ENCODE measurements at places on chromosomes 6 and 20.

DNA sequence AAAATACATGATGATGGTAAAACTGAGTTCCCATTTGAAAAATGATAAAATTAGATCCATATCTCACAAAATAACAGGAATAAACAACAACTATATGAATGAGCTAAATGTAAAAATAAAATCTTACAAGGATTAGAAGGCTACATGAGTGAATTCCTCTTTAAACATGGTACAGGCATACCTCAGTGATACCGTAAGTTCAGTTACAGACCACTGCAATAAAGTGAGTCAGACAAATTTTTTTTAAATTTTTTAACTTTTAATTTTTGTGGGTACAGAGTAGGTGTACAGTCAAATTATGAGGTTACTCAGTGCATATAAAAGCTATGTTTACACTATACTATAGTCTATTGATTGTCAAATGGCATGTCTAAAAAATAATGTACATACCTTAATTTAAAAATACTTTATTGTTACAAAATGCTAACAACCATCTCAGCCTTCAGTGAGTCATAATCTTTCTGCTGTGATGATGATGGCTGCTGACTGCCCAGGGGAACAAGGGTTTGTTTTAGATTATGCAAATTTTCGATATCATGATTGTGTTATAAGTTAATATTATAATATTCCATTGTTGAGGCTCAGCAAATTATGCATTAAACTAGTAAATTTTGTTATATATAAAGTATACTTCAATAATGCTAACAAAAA is 222.8 kb upstream of the RUNX2 start:
- no peak for DNase-seq

DNA sequence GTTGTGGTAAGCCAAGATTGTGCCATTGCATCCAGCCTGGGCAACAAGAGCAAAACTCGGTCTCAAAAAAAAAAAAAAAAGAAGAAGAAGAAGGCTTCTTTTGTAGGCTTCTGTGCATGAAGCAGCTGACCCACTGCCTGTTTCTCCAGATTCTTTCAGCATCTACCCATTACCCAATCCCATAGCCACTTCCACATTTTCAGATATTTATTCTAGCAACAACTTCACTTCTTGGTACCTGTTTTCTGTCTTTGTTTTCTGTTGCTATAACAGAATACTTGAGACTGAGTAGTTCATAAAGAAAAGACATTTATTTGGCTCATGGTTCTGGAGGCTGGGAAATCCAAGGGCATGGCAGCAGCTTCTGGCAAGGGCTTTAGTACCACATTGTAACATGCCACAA is 95.3 kb upstream of the SGK1 start:
- DNase-seq, result no peak

DNA sequence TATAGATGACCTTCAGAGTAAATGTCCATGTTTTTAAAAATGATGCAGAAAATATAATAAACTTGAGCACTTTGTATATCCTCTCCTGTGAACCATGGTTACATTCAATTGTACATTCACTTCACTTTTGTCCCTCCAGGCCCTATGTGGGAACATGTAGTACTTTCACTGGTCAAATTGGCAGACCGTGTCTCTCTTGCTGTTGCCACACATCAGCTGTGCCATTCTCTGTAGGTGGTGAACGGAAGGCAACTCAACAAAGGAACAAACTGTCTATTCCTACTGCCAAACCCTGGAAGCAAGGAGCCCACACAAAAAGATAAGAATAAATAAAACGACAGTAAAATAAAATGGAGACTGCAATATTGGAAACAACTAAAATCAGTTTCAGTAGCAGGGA is 2.0 kb downstream of the ROS1 start:
- no peak for DNase-seq

- DNase-seq, result no peak
These were observed 120.4 kb upstream of the GGTLC1 start for GRCh38 chr20:24109008-24109407.

DNA sequence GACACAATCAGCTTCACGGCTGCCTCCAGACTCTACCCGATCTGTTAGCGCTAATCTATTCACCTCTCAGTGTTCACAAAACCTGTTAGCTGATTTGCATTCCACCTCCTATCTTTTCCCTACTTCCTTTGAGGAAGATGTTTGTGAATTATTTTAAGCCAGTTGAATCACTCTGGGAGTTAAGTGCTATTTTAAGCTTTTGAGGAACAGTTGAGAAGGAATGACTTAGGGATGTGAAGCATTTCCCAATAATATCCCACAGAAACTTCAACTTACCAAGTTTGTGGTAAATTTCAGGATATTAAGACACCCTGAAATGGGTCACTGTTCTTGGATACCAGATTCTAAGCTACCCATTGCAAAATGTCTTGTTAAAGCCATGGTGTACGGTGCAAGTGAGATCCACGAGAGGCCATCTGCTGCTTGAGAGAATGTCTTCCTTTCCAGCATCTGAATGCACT is 145.2 kb upstream of the CITED2 start:
- no peak for DNase-seq

DNA sequence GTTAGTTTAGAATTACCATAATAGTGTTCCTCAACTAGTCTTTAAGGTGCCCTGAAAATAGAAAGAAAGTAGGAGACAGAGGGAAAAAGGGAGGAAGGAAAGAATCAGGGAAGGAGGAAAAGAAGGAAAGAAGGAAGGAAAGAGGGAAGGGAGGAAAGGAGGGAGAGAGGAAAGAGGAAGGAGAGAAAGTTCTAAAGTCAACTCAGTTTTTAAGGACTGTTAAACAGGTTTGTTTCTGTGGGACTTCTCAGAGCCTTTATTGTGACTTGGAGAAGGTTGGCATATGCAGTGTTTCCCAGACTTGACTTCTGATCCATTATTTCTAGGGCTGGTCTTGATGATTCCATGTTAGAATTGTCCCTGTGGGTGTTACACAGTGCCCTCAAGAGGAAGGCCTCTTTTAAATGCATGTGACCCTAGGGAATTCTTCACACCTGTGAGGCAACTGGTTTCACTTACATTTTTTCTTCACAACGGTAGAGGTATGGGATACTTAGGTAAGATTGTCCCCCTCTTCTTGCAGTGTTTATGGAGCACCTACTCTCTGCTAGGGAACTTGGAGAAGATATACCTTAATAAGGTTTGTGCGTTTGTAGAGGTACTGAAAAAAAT is 132.7 kb upstream of the GMDS start:
- DNase-seq, result no peak

- no peak for DNase-seq
These were observed 5.2 kb downstream of the TTLL9 start for GRCh38 chr20:31875671-31876070.

DNA sequence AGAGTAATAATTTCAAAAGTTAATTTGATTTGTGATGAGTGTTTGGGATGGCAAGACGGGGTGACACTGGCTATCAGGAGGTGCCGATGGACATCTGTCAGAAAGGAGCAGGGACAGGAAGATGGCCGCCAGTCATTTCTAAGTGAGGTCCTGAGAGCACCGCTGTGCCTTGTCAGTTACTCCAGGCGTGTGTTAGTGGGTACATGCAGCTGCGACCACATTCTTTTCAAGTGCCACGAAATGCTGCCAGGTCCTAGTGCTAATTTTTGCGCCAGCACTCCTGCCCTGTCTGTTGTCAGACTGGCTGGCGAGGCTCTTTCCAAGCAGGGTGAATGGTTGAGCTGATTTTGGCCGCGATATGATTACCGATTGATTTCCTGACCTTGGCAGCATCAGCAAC is 64.6 kb upstream of the INSM1 start:
- DNase-seq, result no peak

DNA sequence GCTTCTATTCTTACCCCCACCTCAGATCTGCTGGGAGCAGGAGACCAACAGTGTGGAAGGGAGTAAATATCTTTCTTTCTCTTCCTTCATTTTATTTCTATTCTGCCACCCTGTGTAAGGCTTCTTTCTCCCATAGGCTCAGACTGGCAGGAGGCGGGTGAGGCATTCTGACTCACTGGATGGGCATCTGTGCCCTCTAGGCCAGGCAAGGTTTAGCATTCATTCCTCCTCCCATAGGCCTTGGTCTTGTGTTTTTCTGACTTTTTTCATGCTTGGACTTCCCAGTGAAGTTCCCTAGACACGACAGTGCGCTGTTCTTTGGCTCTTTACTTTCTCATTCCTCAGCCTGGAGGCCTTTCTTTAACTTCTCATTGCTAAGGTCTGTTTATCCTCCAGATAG is 235.2 kb downstream of the SYNE1 start:
- no peak for DNase-seq

DNA sequence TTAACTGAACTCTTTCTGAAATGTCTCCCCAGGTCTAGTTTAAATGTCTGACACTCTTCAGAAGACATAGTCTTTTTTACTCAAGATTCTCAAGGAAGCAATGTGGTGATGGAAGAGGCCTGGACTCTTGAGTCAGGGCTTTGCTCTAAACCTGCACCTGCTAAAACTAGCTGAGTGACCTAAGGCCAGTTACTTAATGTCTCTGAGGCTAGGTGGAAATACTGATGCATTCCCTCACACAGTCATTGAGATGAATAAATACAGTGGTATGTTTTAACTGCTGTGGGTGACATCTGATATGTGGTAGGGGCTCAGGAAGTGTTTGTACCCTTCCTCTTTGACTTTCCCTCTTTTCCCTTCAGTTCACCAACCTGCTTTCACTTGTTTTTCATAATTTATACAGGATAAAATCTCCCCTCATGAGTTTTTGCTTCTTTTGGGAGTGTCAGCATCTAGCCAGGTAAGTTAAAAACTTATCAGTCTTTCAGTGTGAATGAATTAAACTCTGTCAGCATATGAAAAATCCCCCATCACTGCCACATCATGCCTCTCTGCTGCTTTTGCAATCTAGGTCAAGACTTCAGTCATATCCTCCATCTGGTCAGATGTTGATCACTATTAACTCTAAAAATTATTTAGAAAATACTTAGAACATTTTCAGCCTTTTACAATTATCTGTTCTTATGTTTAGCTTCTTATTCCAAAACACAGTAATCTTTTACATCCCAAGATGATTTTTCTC is 178.7 kb upstream of the TNFAIP3 start:
- no peak for DNase-seq

Measured in NCI-H2107 (cell line).